Esophagus squamous epithelium (tissue), 5 donors: ENCODE measurements at places on chromosomes 12 and 14.

GRCh38 chr12:92271341-92271740 is 125.7 kb upstream of the BTG1 start:
- no peak for DNase-seq

DNA sequence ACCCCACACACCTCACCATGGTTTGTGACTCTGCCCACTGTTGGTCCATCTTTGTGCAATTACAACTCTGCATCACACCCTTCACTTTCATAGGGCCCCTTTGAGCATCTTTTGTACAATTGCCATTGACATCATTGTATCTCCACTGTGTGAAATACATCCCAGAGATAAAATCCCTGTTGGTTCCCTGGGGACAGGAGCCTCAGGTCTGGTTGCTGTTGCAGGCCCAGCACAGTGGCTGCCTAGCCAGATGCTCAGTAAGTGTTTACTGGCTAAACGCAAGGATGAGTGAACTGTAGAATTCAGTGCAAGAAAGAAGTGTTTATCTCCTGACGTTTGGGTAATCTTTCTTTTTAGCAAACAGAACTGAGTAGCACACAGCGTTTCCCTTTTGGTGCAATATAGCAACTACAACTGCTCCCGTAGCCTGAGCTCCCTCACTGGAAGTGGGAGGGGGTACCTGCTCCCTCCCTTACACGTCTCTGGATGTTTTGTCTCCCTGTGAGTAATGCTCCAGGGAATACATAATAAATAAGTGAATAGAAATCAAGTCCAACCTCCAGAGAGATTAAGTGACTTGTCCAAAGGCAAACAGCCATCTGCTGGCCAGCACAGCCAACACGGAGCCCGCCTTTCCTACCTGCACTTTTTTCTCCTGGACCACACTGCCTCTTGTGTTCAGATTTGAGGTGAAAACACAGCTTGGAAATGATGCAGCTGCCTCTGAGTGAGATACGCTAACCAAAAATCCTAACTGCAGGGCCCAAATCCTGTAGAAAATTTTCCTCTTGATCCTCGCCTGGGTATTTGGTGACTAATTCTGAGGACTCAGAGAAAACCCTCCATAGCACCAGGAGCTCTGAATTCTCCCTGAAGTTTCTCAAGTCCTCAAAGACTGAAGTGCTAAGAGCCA is 27.4 kb downstream of the GALNT16 start:
- DNase-seq: no peak

DNA sequence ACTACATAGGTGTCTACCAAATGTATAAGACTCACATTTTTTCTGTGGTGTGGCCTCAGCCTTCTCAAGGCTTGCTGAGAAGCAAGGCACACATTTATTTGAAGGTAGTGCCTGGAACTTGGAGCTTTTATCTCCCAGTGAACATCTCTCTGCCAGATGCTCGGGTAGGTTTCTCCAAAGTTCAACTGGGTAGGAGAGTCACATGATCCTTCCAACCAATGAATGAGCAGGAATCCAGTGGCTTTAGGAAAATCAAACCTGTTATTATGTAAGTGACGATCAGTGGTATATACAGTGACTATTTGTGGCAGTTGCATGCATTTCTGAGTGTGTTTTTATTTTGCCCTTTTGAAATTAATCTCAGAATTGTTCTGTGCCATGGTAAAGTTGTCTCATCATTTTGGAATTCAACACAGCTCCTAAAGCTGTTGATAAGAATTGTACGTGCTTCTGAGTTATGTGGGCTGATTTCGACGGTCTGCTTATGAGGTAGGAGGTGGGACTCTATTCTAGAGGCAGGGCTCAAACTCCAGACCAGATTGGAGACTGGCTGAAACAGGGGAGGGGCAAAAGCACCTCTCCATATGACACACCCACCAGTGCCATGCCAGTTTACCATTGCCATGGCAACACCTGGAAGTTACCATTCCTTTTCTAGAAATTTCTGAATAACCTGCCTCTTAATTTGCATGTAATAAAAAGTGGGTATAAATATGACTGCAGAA is 57.6 kb downstream of the EID3 start:
- no peak for DNase-seq

DNA sequence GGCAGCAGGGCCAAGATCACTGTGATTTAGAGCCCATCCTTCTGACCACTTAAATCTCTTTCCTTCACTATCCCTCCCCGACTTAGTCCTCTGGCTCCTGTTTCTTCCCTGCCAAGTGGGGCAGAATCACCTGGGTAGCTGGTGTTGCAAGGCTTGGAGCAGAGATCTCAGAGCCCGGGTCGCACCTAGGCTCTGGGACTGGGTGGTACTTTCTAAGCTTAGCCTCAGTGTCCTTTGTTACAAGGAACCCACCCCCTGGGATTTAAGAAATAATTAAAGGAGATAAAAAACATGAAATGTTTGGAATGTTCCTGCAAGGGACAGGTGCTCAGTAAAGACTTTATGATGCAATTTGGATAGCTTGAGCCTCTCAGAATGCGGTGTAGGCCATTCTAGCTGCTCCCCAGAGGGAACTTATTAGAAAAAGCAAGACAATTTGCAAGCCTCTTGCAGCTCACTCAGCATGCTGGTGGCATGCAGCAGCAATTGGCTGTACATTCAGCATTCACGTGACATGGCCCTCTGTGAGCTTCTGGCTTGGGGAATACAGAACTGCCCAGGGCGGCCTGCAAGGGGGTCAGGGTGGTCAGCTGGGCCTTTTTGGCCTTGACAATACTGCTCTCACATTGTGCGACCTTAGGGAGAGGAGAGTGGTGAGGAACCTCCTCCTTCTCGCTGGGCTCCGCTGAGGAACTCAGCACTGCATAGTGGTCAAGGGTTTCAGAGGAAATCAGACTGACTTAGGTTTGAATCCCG is 16.8 kb downstream of the C14orf132 start:
- no peak for DNase-seq

- no peak for DNase-seq
These were observed 236.4 kb downstream of the PAWR start for GRCh38 chr12:79454338-79454843.

DNA sequence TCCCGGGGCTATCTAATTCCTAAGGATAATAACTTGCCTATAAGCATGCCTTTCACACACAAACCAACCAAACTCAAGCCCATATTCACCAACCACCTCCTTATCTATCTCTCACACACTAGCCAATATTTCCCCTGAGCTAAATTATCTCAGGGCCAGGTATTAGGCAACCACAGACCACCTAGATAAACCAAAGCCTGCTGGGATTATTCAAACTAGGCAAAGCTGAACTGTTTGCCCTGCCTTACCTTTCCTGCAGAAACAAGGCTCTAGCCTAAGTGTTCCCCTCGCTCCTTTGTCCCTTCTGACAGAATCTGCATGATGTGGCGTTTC is 114.7 kb upstream of the EEA1 start:
- DNase-seq: no peak

- no peak for DNase-seq
These were observed 10.1 kb downstream of the AKAP6 start for GRCh38 chr14:32339188-32339587.

GRCh38 chr12:53205747-53206419 is 1.2 kb downstream of the ITGB7 start:
- DNase-seq: no peak

- no peak for DNase-seq
These were observed 31.4 kb downstream of the NCKAP5L start for GRCh38 chr12:49796606-49797448.

DNA sequence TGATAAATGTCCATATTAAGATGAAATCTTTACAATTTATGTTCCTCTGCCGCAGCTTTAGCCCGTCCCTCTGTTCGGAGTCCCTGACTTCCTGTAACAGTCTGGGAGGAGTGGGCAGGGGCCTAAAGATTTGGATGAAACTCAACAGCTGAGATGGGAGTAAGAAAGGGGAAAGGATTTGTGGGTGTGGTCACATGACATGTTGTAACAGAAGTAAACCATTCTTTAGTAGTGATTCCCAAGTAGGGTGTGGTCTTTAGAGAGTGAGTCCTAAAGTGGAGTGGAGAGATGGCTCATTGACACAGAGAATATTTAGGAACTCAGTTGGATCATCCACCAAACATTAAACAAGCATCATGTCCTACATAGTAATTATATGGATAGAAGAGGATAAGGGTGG is 12.9 kb downstream of the TMEM117 start:
- no peak for DNase-seq

DNA sequence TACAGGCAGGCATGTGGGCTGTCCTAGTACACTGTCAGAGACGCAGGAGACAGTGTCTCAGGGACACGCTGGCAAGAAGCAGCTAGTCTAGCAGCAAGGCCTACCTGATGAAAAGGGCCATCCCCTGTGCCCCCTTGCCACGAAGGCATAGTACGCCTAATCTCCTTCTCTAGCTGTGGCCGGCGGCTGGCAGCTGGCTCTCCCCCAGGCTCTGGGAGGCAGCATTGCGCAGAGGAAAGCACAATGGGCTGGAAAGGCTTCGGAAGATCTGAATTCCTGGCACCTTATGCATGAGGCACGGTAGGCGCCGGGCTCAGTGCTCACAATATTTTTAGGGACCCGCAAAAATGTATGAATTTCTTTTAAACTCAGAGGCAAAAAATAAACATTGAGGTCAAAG is 16.0 kb upstream of the PLEKHH1 start:
- no peak for DNase-seq

DNA sequence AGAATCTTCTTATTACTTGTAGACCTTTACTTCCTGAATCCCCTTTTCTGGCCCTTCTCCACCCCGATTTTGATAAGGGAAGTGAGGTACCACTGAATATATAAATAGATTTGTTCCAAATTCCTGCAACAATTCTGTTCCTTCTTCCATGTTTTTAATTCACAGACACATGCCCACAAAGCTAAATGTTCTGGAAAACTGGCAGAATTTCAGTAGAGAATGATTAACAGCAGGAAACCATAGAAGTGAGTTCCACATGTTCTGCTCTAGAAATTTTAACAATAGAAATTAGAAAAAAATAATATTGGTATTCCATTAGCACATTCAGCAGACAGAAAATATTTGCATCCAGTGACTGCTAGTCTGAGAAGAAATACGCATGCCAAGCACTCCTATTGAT is 139.6 kb downstream of the SLC2A13 start:
- no peak for DNase-seq

DNA sequence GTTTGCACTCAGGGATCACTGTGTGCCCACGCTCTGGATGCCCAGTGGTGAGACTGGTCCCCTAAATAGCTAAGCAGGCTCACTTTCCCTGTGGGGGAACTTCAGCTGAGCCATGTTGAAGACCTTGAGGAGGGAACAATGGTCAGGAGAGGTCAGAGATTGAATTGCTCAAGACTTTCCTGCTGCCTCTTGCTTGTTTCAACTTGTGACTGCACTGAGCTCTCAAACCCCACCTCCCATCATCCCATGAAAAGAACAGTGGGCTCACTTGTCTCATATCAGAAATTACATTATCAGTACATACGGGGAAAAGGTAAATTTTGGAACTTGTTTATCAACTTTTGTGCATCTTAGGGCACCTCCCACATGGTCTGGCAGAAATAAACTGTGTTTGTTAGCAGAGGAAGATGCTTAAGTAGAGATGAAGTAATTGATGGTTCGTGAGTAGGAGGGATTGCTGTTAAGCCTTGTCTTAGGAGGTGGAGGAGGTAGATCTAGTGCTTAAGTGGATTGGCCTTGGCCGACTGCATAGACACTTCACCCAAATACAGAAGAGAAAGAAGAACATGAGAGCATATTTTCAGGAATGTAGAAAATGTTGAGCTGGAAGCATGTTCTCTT is 15.0 kb upstream of the SERPINA1 start:
- no peak for DNase-seq

GRCh38 chr14:61641914-61642613 is 53.2 kb upstream of the HIF1A start:
- no peak for DNase-seq

GRCh38 chr14:39841088-39841487 is 408.9 kb upstream of the FBXO33 start:
- no peak for DNase-seq

- DNase-seq: no peak
These were observed 1134.6 kb downstream of the BCL11B start for GRCh38 chr14:98137131-98138025.

GRCh38 chr12:43883311-43883710 is 47.4 kb downstream of the TMEM117 start:
- no peak for DNase-seq

GRCh38 chr12:67362526-67362925 is 93.4 kb downstream of the CAND1 start:
- DNase-seq: no peak

DNA sequence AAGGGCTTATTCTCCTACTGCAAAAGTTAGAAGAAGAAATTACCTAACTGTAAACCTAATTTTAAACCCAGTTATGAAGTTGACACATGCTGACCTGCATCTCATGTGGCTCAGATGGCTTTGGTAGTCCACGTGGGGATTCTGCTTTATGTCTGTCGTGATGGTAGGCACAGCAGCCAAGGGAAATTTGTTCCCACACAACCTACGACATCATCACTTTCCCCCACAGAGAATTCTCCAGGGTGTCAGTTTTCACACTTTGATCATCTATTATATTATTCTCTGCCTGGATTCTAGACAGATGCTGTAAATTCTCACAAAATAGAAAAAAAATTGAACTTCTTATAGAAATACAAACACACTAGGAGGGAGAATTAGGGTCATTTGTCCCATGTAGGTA is 70.6 kb downstream of the PTHLH start:
- DNase-seq: no peak

- no peak for DNase-seq
These were observed 575 bp downstream of the TRAF3 start for GRCh38 chr14:102777711-102778337.

DNA sequence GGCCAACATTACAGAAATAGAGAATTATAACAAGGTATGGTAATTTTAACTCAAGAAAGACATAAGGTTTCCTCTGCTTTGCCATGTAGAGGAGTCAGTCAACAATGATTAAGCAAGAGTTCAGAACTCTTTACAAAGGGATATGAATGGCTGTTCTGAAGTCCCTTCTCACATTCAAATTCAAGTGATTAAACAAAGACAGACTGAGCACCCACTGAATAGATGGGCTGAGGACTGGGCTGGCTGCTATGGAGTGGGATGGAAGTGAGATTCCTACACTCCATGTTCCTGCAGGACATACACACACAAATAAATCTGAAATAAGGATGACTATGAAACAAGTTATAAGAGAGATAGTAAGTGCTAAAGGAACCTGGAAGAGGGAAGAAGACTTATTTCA is 199.0 kb upstream of the GRIP1 start:
- no peak for DNase-seq

DNA sequence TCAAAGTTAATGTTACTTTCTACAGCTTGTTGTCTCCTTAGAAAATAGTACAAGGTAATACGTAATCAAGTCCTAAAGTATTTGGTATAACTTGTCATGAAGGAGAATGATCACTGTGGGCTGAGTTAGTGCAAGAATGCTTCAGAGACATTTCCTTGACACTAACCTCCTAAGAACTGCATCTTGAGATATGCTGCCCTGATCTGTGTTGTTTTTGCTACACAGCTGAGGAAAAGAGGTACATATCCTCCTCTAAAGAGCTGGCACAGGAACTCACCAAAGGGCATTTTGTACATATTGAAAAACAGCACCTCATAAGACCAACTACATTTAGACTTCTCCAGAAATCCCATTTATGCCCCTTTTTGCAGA is 28.7 kb downstream of the RAP1B start:
- DNase-seq: no peak

GRCh38 chr14:87874676-87875075 is 118.3 kb downstream of the GALC start:
- DNase-seq: no peak
